Astrocyte of the spinal cord (primary cell): ENCODE measurements at places on chromosomes 16 and 17.

DNA sequence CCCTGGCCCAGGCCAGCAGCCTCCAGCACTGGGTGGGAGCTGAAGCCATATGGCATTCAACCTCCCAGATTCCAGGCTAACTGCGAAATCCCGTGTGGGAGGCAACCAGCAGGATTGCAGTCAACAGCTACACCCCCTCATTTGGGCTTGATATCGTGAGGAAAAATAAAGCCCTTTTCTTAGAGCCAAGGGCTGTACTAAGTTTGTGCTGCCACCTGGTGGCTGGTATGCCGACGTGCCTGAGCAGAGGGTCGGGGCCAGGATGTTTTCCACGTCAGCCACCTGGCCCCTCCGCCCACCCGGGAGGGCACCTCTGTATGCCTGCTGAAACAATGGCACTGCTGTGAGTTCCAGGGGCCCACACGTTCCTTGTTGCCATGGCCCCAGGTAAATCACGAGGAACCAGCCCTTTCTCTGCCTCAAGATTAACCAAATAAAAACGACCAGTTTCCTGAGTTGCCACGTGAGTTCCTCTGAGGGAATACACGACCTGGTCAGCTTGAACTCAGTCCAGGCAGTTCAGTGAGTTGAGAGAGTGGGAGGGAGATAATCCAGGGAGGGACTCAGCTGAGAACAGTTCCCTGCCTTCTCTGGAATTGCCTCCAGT is 9.0 kb downstream of the TMEM98 start:
- DNase-seq = peak; percentile 61

DNA sequence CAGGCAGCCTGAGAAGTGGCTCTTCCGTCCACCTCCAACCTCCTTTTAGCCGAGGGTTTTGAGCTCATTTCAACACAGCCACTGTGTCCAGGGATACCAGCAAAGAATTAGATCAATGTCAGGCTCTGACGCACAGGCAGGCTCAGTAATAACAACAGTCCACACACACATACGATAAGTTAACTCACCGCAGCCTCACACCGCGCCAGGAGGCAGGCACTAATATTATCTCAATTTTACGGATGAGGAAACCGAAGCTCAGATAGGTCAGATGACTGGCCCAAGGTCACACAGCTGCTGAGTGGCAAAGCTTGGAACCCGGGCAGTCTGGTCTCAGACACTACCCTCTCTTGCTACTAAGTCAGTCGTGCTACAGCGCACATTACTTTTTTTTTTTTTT is 22.9 kb downstream of the ABR start:
- peak; percentile 81 for DNase-seq

DNA sequence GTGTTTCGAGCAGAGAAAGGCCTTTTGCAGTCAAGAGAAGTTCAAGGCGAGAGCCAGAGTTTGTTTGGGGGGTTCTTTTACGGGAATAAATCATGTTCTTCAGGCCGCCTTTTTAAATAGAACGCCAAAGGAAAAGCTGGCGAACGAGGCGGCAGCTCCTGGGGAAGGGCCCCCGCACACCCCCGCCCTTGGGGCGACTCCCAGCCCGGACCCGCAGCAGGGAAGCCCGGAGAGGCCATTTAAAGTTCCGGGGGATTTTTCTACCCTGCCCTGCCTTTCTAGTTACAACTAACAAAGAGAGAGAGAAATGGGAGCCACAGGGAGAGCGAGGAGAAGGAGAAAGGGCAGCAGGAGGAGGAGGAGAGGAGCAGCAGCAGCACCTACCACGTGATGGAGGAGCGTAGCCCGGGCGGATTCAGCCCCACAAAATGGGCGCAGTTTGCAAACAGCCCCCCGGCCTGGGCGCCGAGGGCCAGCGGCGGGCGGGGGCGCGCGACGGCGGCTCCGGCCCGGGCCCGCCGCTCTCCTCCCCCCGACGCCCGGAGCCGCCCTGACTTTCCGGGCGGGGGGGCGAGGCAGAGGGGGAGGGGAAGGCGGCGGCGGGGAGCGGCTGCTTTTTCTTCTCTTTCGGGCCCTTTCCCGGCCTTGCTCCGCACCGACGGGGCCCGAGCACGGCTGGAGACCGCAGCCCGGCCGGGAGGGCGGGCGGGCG is 634 bp downstream of the KANSL1 start:
- peak; percentile 57 for DNase-seq

DNA sequence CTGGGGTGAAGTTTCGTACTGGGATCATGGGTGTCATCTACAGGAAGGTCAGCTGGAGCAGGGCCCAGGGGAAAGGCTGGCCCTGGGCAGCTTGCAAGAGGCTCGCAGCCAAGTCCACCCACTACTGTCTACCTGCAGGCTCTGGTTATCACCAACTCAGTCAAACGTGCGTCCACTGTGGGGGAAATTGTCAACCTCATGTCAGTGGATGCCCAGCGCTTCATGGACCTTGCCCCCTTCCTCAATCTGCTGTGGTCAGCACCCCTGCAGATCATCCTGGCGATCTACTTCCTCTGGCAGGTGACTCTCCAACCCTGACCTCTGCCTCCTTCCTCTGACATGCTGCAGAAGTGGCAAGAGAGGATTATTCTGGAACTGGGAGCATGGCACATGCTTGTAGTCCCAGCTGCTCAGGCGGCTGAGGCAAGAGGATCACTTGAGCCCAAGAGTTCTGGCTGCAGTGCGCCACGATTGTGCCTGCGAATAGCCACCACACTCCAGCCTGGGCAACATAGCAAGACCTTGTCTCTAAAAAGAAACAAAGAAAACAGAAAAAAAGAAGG is 29.2 kb downstream of the ABCC3 start:
- no peak for DNase-seq

- peak; percentile 96 for DNase-seq
Measured at GRCh38 chr17:80791758-80792284, 199.8 kb upstream of the CHMP6 start.

DNA sequence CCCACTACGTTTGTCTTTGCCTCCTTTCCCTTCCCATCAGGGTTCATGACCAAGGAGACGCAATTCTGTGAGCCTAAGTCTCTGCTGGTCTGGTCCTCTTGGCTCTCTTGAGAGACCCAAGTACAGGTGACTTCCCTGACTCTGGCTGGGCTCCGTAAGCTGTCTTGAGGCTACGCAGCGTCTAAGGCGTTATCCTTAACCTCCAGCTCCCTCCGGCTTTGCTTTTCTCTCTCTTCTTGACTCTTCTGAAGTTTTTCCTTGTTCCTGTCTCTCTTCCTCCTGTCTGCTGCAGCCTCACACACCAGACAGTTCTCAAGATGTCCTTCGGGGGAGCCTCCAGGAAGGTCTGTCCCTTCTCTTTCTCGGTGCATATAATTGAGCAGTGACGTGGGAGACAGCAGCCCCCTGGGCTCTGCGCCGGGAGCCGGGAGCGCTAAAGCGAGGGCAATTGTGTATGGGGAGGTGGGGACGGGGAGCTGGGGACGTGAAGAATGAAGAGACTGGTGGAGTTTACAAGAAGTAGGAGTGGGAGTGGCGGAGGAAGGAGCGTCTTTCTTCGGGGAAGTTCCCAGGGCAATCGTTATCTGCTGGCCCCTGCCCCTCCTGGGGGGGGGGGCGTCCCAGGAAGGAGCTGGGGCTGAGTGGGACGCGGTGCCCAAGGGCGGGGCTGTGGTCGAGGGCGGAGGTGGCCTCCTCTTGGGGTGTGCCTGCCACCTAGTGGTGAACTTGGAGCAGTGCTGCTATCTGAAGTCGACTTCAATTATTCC is 6.9 kb upstream of the PIRT start:
- DNase-seq = peak; percentile 46

DNA sequence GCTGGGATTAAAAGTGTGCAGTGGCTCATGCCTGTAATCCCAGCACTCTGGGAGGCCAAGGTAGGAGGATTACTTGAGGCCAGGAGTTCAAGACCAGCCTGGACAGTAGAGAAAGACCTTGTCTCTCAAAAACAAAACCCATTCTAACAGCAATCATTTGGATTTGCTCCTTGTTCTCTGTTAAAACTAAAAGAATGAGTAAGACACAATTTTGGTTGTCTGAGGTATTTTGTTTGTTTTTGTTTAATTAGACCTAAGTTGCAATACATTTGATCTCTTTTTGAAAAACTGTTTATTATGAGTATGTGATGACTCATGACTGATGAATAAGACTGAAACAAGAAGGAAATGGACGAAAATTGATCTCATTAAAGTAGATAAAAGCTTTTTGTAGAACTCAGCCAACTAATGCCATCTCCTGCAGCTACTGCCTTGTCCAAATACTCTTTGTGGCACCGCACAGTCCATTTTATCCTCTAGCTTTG is 29.0 kb downstream of the GLG1 start:
- DNase-seq = peak; percentile 74

DNA sequence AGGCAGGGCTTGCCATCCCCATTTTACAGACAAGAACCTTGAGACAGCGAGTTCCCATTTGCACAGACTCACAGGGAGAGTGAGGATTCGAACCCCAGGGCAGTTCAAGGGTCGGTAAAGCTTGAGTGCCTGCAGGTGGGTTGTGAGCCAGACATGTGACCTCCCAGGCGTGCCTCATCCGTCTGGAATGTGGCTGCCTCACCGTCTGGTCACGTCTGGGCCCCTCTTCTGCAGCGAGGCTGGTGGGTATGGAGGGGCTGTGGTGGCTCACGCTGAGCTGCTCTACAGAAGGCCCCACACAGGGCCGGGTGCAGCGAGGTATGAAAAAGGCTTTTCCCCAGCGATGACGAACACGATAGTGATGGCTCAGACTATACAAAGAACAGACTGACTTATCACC is 35.8 kb upstream of the LHX1 start:
- DNase-seq = peak; percentile 76

GRCh38 chr16:627454-628239 is 3.1 kb upstream of the WFIKKN1 start:
- no peak for DNase-seq

DNA sequence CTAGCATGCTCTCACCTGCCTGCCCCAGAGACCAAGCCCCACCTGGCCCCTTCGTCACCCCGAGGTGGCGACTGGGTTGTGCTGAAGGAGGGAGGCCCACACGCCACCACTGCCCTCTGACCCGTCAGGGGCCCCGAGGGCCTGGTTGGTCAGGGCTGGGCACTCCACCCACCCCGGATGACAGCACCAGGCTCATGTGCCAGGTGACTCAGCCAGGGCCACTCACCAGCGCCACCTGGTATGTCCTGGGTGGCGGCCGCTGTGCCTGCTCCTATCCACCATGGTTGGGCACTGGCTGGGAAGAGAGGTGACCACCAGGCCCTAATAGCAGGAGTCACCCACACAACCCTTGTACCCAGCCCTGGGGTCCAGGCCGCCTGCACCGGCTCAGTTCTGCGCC is 68.9 kb downstream of the JPH3 start:
- no peak for DNase-seq

DNA sequence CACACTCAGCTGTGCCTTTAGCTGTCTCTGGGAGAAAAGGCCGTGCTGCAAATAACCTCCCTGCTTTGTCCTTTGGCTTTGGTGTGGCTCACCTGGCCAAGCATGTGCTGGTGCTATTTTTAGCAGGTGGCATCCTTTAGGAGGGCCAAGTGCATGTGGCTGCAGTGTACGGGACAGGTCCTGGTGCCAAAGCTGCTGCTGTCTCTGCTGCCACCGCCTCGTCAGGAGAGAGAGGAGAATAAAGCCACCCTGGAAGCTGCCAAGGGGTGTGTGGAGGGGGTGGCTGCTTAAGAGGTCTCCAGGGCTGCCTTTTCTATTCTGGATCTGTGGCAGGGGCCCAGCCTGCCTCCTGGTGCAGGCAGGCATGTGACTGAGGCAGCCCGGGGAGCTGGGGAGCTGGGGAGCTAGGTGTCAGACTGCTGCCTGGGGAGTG is 6.2 kb downstream of the AKAP1 start:
- no peak for DNase-seq

DNA sequence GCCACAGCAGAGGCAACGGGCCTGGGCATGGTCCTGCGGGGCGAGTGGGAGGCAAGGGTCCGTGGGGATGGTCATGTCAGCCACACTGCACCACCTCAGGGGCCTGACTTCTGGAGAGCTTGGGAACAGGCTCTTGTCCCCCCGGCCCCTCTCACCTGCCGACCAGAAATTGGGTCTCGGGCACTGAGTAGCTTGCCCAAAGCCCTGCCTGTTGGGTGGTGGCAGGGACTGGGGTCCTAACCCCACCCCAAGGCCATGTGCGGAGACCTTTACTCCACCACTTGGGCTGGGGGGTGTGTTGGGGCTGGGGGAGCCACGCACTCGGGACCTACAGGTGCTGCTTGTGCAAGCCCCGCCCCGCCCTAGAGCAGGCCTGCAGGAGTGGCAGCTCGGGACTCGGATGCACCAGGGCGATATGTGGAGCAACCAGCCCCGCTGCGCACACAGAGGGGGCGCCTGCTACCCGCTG is 24.2 kb upstream of the CHMP6 start:
- no peak for DNase-seq

DNA sequence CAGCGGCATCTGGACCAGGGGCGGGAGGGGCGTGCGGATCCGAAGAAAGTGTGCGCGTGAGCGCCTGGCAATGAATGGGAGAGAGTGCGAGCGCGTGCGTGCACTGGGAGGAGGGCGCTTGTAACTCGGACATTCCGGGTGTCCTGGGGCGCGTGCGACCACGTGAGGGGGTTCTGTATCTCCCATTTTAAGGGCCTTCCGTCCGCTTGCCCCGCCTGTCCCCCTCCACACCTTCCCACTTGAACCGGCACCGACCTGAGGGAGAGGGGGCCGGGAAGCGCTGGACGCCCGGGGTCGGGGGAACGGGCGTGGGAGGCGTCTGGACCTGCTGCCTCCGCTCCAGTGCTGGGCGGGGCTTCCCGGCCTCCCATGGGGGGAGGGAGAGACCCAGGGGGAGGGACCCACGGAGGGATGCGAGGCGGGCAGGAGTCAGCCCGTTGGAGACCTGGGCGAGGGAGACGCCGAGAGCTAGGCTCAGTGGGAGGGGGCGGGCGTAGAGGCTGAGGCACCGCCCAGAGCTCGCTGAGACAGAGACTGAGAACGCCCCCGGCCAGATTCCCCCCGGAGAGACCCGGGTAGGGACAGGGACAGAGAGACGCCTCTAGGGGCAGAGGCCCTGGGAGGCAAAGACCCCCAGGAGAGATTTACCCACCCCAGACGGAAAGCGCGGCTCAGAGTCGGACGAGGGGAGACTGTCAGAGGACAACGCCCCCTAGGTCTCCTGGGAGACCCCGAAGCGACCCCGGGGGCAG is at the start of gene KREMEN2:
Gene KREMEN2, plus strand, starts transcription at position 553 of the 752 bp plus-strand sequence. CDS start 246 bp downstream, outside the sequence.
- no peak for DNase-seq

GRCh38 chr16:83366228-83366627 is 441.6 kb upstream of the HSBP1 start:
- no peak for DNase-seq
